Stimulated activated CD8-positive, alpha-beta memory T cell treated with anti-CD3 and anti-CD28 coated beads, Interleukin-4, amount 100 ng/mL, for 1 hour (primary cell): ENCODE measurements at places on chromosomes 5 and 9.

GRCh38 chr5:153470736-153471135, 19.7 kb upstream of the GRIA1 start:
- no peak for DNase-seq

DNA sequence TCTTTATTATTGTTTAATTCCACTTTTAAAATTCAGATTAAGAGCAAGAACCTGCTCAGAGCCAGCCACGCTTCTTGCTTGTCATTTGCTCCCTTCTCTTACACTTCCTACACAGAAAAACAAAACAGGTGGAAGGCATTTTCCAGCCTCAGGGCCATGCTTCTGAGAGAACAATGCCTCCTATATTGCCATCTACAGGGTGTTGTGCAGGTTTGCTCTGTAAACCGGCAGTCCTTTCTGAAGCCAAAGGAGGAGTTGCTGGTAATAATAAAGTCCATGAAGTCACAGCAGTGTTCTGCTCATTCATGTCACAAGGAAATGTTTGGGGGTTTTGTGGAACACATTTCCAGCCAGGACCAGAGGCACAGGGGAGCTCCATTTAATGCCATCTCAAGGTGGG, 16.1 kb upstream of the PRLR start:
- no peak for DNase-seq

- DNase-seq, result no peak
These were observed 17.7 kb upstream of the ANGPTL2 start for GRCh38 chr9:127140181-127140580.

DNA sequence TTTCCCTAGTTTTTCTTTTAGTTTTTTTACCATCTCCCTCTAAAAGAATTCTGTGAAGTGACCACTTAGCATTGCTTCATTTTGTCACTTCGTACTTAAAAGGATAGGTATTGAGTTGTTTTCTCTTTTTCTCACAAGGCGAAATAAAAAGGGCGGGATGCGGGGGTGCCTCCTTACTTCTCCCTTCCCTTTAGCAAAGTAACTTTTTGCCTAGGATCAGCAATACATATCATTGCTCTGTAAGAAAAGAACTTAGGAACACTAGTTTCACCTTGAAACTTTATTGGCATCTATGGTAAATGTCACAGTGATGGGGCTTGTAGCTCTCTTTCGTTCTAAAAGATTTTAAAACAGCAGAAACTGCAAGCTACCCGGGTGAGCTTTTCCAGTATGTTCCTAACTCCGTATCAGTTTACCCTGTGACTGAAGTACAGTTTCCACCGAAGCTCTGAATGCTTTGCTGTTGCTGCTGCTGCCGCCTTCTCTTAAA, 4.1 kb downstream of the PRDM6 start:
- DNase-seq, result no peak

GRCh38 chr9:97468658-97469448, 32.6 kb upstream of the TMOD1 start:
- DNase-seq, result no peak

DNA sequence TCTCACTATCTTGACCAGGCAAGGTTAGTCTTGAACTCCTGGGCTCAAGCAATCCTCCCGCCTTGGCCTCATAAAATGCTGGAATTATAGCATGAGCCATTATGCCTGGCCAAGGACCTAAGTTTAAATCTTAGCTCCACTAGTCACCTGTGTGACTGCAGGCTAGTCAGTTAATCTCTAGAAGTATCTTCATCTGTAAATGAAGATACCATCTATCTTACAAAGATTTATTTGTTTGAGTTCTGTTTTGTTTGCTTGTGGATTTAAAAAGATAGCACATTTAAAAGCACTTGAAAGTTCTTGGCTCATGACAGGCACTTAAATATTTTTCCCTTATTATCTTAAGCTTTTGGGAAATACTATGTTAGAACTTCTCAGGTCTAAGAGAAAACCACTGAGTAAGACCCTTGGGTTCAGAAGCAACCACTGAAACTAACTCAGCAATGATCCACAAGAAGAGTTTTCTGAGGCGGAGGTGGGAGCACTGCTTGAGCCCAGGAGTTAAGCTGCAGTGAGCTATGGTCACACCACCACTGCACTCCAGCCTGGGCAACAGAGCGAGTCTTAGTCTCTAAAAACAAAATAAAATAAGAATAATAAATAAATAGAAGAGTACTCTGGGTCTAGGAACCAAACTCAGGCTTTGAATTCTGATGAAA, 19.1 kb downstream of the TMEM245 start:
- DNase-seq, result no peak

- DNase-seq, result peak; percentile 1
These were observed 744 bp downstream of the TARS1 start for GRCh38 chr5:33441241-33442177.

- DNase-seq, result peak; percentile 29
These were observed 2.6 kb downstream of the CTNNAL1 start for GRCh38 chr9:109010746-109011145.

- DNase-seq, result no peak
These were observed 668.7 kb downstream of the NR2F1-AS1 start for GRCh38 chr5:92912283-92912682.

- DNase-seq, result no peak
These were observed 517.9 kb upstream of the ITGA1 start for GRCh38 chr5:52269859-52270258.

DNA sequence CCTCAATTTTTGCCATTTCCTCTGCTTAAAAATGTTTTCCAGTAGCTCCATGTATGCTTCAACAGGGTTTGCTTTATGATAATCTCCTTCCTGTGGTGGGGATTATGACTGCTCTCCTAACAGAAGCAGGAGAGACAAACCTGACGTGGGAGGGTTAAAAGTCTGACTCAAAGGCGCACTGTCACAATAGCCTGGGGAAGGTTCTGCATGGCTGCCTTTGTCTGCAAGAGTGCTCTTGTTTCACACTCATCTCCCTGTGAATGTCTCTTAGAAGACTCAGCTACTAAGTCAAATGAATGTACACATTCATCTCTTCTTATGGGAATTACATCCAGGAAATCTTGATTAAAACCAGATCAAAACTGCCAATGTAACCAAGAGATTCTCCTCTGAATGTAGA, 90.9 kb upstream of the MTAP start:
- DNase-seq, result no peak

DNA sequence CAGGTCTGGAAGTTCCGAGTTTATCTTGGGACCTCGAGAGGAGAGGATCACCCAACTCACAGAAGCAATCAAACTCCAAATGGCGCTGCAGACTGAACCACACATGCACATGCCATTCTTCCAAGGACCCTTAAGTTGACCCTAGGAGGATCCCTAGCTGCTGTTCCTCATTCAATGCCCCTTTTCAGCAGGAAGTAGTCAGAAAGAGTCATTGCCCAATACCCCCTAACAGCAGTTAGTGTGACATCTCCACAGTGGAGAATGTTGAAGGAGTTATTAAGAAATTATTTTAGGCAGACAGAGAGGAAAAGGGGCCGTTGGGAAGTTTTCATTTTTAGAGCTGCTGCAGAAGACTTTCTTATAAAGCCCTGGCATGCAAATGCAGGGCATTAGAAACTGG, 229.9 kb upstream of the DAB2 start:
- no peak for DNase-seq

- DNase-seq, result no peak
These were observed 322.9 kb upstream of the RPS23 start for GRCh38 chr5:82601077-82601476.

- DNase-seq, result no peak
These were observed at the start of gene OCLN for GRCh38 chr5:69492391-69492922. OCLN (plus strand) TSS chr5:69492790; CDS start chr5:69504245, 11,455 bp downstream.

- no peak for DNase-seq
These were observed 46.3 kb downstream of the AP3S1 start for GRCh38 chr5:115888027-115888426.

GRCh38 chr5:94362857-94363256, 255.5 kb downstream of the KIAA0825 start:
- no peak for DNase-seq

- DNase-seq, result no peak
These were observed 91.7 kb upstream of the FAM169A start for GRCh38 chr5:74957906-74958305.

DNA sequence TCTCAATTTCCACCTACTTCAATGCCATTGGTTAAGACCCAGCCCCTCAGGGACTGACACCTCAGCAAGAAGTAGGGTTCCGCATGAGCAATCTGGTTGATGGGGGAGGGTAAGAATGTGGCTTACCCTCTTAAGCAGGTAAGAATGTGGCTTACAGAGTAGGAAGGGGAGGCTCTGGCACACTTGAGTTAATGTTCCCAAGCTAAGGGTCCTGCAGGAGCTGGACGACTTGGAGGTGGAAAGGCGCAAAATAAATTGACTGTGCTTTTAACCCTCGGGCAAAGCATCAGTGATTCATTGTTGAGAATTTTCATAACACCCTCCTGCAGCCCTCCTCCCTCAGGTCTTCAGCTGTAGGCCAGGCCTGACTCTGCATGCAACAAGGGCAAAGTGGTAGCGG, 24.9 kb upstream of the ADRA1B start:
- no peak for DNase-seq

- DNase-seq, result no peak
These were observed 592.0 kb upstream of the DMAC1 start for GRCh38 chr9:8391566-8391965.

DNA sequence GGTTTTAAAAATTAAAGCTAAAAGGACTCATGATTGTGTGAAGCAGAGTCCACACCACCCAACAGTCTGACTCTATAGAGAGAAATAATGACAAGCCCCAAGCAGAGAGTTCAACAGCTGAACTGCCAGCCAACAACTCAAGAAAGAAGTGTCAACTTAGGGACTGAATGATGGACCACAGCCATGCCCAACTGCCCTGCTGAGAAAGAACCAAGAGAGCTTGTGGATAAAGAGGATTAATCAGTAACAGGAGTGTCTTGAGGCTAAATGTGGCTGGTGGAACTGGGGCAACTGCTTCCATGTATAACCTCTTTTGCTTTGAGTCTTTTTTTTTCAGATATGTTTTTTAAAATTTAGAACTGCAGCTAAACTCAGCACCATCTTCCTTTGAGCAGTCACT, 109.3 kb downstream of the HSD17B3 start:
- DNase-seq, result no peak

DNA sequence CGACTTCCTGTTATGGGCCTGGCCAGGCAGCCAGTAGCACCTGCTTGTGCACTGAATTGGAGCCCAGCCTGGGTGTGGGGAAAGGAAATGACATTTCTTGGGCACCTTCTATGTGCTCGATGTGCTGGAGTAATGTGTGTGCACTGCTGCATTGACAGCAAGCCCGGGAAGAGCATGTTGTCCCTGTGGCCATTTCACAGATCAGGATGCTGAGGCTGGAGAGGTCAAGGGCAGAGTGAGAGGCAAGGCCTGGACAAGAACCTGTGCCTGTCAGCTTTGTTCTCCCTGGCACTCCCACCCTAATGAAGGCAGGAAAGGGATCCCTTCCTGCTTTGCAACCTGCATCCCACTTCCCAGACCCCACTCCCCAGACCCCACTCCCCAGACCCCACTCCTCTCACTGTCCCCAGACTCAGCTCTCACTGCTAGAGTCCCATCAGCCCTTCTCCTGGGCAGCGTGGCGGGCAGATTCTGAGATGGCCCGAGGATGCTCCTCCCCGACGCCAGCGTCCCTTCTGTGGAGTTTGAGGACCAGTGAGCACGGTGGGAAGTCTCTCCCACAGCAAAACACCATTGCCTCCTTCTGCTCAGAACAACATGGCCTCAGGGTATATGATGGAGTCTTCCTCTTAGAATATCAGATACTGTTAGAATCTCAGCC, 49.6 kb downstream of the BARX1 start:
- DNase-seq, result no peak

DNA sequence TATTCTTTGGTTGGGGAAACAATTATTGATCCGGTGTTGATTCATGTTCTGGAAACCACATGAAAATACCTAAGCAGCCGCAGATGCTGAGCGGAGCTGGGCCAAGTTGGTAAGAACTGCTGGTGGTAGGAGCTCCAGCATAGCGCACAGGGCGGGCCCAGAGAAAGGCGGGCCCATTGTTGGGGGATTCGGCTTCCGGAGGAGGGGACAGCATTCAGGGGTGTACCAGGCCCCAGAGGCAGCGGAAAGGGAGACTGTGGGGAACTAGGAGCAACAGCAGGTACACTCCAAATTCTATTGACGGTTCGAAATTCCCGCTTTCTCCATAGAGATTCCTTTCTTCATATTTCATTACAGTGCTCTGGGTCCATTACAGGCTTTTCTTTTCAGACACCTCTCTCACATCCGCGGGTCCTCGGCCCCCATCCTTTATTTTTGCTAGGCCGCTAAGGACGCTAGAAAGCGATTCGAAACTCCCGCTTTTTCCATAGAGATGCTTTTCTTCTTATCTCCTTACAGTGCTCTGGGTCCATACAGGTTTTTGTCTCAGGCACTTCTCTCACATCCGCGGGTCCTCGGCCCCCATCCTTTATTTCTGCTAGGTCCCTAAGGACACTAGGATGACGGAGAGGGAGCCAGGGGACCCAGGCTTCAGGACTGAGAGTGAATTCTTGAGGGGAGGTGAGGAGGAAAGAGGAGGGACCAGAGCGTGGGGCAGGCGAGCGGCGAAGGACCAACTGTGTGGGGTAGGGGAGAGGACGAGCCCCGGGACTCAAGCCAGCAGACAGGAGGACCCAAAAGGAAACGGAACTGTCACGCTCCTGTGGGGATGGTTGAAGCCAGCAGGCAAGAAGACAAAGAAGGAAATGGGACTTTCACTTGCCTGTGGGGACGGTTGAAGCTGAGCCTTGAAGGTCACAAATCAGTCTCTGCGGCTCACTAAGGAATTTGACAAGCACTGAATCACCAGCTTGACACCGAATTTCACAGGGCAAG, at the start of gene CCDC152:
Gene CCDC152, plus strand, starts transcription at position 213 of the 996 bp plus-strand sequence. CDS start 2,304 bp downstream, outside the sequence.
- peak; percentile 17 for DNase-seq

DNA sequence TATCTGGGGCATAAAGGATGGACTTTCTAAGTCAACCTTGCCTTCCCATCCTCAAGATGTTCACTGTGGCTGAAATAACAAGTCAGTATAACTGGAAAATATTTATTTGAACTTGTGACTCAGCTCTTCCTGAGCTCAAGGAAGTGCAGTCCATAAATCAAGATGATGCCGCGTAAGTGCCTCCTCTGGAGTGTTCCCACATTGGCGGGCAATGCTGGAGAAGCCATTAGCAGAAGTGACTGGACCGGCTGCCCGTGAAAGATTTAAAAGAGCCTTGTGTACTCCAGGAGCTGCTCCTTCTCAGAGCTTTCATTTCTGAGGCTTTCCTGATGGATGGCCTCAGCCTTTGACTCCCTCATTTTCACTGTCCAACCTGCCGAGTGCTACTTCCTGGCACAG, 17.4 kb downstream of the TMOD1 start:
- no peak for DNase-seq

GRCh38 chr9:16303506-16303905, 567.0 kb downstream of the BNC2 start:
- no peak for DNase-seq
